Stomach (tissue), 19 donors: ENCODE measurements at places on chromosomes 12 and 14.

GRCh38 chr12:8678661-8679111, 16.1 kb upstream of the MFAP5 start:
- no peak for DNase-seq

GRCh38 chr12:111211910-111212757, 156.8 kb downstream of the PHETA1 start:
- DNase-seq, result no peak

- no peak for DNase-seq
Measured at GRCh38 chr12:50580436-50580835, 75.7 kb downstream of the DIP2B start.

DNA sequence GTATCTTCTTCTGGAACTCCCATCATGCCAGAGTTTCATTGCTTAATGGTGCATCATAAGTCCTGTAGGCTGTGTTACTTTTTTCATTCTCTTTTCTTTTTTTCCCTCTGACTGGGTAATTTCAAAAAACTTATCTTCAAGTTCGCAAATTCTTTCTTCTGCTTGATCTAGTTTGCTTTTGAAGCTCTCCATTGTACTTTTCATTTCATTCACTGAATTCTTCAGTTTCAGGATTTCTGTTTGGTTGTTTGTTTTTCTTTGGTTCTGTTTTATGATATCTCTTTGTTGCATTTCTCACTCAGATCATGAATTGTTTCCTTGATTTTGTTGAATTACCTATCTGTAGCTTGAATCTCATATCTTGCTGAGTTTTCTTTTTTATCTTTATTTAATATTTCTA, 83.3 kb upstream of the PRMT8 start:
- DNase-seq, result no peak

DNA sequence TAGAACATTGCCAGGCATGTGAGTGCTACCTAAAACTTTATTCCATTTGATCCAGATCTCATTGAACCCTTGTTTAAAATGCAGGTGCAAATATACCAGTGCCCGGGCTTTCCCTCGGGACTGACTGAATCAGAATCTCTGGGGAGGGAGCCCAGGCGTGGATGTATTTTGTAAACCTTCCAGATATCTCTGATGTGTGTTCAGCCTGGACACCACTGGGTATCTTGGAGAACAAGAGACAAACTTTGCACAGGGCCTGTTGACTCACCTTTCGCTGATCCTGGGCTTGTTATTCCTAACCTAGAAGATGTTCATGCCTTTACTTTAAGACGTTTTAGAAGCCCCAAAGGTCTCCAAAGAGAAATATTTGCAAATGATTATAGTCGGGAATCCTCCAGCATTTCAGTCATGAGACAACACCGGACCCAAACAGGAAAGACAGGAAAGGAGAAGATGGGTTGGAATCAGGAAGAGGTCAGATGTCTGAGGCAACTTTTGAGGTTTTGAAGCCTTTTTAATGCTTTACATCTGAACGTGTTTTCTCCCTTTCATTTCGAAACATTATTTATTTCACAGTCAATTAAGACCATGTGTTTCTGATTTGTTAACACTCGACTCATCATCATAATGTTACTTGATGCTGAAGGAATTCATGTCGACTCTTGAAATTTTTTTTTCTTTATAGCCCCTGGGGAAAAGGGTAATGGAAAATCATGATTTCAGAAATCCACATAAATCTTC, 118.6 kb downstream of the PLXNC1 start:
- no peak for DNase-seq
